Astrocyte of the hippocampus (primary cell): ENCODE measurements at places on chromosomes 6 and 20.

- DNase-seq: no peak
Observed at GRCh38 chr20:24102290-24102689, 113.7 kb upstream of the GGTLC1 start.

DNA sequence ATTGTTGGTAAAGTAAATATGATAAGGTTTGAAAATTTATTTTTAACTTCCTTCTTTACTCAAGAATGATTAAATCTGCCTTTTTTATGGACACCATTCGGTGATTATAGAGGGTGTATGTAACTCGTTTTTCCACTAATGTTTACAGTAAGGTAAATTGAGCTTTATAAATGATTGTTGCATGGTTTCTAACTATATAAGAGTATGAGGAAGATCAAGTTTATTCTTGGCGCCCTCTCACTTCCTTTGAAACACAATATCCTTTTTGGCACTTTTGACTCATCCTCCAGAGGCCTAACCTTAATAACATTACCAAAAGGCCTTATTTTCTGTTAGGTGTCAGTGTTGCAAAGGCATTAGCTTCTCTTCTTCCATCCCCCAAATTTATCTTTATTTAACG, 41.8 kb upstream of the MTRF1L start:
- DNase-seq: no peak

GRCh38 chr6:169023161-169023874, 230.3 kb downstream of the THBS2 start:
- no peak for DNase-seq

GRCh38 chr6:112330879-112331265, 16.3 kb upstream of the RFPL4B start:
- no peak for DNase-seq

DNA sequence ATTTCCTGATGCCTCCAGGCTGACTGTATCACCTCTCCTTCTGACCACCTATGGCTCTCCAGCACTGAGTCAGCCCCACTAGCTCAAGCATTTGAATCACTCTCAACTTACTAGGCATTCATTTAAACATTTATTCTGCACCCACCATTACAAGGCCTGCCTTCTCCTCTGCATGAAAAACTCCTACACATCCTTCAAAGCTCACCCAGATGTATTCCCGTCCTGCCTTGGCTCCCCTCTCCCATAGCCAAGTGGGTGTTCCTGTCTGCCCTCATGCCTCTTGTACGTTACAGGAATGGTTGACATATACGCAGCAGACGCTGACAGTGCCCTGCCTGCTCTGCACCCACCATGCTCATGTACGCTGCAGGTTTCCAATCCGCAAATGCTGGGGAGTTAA, 21.6 kb downstream of the KCNK17 start:
- DNase-seq: no peak

DNA sequence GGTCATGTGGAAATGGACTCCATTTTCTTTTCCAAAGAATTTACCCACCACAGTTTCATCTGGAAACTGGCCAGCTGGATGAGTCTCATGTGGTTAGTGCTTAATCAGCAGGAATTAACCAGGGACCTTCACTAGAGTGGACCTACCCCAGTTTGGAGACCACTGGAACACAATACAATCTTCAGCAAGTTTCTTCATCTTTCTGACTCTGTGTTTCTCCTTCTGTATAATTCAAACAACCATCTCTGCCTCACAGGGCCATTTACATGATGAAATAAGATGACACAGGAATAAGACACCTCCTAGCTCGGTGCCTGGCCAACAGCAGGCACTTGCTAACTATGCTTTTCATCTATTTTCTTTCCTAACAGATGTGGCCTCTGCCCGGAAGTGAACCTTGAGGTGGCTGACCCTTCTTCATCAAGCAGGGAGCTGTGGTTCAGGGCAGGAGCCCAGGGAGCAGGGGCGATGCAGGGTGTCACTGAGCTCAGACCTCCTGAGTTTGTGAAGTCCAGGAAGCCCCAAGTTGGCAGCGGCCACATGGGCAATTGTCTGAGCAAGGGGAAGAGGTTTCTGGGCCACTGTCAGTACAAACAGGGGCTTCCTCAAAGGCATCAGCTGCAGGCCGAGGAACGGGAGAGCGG, 98.8 kb downstream of the SOD2 start:
- peak; percentile 78 for DNase-seq

DNA sequence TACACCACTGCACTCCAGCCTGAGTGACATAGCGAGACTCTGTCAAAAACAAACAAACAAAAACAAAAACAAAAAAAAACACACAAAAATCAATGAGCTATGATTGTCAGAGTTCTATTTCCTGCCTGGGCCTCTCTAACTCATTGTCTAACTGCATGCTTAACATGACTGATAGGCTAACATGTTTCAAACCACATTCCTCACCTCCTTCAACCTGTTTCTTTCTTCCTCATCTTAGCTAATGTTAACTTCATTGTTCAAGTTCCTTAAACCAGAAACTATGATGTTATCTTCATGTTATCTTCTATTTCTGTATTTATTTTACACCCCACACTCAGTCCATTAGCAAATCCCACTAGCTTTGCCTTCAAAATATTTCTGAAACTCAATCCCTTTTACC, 41.5 kb downstream of the BEND6 start:
- DNase-seq: no peak
